Amniotic stem cell (primary cell): ENCODE measurements at places on chromosomes 1 and 21.

DNA sequence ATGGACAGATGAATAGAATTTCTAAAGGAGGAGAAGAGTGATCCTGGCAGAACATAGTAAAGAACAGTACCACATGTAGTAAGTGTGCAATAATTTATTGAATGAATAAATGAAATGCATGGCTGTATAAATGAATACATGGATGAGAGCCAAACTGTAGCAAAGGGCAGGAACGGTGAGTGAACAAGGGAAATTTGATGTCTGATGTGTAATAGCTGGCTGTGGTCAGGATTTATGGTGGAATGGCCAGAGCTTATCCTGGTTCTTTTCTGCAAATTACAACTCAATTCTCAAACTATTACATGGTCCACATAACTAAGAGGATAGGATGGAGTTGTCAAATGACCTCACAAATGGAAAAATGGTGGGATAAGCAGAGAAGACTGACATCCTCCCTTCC, 43.2 kb upstream of the ARHGAP29 start:
- DNase-seq = no peak

GRCh38 chr1:202029171-202029665, 18.8 kb downstream of the ELF3 start:
- DNase-seq = peak; percentile 65

DNA sequence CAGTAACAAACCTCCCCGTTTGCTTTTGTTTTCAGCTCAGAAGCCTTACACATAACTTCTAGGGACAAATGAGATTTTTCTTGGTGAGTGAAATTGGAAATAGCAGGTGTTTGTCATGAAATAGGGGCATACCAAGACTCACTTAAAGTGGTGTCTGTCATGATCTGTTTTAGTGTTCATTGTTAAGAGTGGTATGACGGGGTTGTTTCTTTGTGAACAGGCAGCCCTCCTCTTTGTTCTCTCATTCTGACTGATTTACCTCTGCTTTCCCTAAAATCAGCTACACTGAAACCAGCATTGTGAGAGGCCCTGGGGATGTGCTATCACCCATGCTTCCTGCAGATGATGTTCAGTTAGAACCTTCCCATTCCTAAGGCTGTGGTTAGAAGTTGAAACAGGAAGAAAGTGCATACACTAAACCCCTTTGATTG, 2.5 kb upstream of the ERO1B start:
- DNase-seq = no peak

- DNase-seq = no peak
Observed at GRCh38 chr1:41222496-41222895, 19.6 kb downstream of the SCMH1 start.

GRCh38 chr1:9150582-9151327, 21.9 kb upstream of the GPR157 start:
- DNase-seq = no peak

- DNase-seq = no peak
Observed at GRCh38 chr1:45554198-45554597, 3.6 kb downstream of the AKR1A1 start.

GRCh38 chr1:239735111-239735510, 348.7 kb downstream of the CHRM3 start:
- DNase-seq = no peak

DNA sequence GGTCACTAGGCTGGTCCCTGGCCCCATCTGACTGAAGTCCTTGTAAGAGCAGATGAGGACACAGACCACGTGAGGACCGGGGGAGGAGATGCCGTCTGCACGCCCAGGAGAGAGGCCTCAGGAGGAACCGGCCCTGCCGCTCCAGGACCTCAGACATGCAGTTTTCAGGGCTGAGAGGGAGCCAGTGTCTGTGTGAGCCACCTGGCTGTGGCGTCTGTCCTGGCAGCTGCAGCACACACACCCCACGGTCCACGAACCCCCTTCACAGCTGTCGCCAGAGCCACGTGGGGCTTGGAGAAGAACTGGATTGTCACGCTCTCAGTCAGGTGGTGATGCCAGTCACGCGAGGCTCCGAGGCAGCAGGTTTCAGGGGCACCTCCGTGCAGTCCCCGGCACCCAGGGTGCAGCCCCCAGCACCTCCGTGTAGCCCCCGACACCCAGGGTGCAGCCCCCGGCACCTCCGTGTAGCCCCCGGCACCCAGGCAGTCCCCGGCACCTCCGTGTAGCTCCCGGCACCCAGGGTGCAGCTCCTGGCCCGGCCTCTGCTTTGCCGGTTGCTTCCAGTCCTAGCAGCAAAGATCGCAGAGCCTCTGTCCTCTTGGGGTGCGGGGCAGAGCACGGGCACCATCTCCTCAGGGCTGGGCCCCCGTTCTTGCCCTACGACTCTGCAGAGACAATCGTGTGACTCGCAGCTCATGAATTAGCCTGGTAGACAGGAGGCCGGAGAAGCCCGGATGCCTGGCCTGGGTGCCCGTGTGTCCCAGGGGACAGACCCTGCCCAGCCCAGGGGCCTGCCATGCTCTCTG, 19.0 kb upstream of the SUMO3 start:
- no peak for DNase-seq

GRCh38 chr1:3174487-3175247, 105.7 kb downstream of the PRDM16 start:
- DNase-seq = no peak

DNA sequence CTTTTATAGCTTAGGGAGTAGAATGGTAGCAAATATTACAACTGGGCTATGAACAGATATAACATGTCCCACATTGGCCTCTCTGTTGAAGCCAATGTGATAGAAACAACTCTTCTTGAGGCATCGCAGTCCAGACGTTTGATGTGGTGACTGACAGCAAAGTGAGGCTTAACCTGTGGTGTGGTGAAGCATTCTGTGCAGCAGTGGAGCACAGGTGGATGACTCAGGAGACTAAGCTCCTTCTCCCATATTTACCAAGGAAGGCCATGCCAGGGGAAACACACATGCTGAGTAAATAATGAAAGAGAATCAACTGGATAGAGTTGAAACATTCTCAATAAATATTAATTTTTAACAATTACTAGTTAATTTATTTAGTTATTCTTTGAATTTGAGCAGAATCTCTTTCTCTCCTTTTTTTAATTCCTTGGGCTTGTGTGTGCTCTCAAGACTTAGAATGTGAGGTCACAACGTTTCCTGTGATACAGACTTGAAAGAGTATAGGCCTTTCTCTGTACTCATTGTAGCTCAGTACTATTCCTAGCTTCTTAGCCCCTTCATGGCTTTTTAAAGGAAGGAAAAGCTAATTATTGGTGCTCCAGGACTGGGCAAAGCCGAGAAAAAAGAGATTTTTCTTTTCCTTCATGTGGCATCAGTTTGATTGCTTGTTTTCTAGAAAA, 17.6 kb downstream of the CRB1 start:
- DNase-seq = no peak

GRCh38 chr1:78743626-78744025, 94.0 kb downstream of the IFI44 start:
- DNase-seq = peak; percentile 37

- no peak for DNase-seq
Observed at GRCh38 chr21:41887667-41888066, 8.5 kb upstream of the PRDM15 start.
